NCI-H187 treated with DMSO at 0.1 percent for 48 hours (cell line): ENCODE measurements at places on chromosomes 12 and 14.
A peak's percentile ranks its signal among the peaks of the same experiment; 100 is the strongest.

- no peak for DNase-seq
Observed at GRCh38 chr14:97554597-97554996, 757.4 kb downstream of the VRK1 start.

GRCh38 chr14:35405304-35405996, 901 bp upstream of the NFKBIA start:
- DNase-seq, result no peak

- no peak for DNase-seq
Observed at GRCh38 chr12:51855586-51856428, 7.3 kb upstream of the FIGNL2 start.

GRCh38 chr12:118150625-118151024, 14.7 kb downstream of the PEBP1 start:
- no peak for DNase-seq

GRCh38 chr14:63342371-63342770, 23.6 kb upstream of the GPHB5 start:
- DNase-seq, result peak; percentile 20

GRCh38 chr14:51998348-51998747, 9.0 kb downstream of the RTRAF start:
- DNase-seq, result no peak
